Astrocyte (in vitro differentiated cells and primary cell): ENCODE measurements at places on chromosomes 13 and 19. TPM values are rescaled to one million over a fixed set of nuclear protein-coding genes. Genes with fewer than 3 reads are reported as not detected.

- H3K36me3 ChIP-seq, result peaks cover 36% of the 10 kb centered on the region
- H3K4me1 ChIP-seq, result no peaks in the 10 kb centered on the region
- H3K27me3 ChIP-seq, result no peaks in the 10 kb centered on the region
- H3K4me3 ChIP-seq, result no peak overlapping the region
- H3K27ac ChIP-seq, result no peak overlapping the region
Measured at GRCh38 chr19:35168196-35168595, 13.7 kb downstream of the FXYD5 start.

DNA sequence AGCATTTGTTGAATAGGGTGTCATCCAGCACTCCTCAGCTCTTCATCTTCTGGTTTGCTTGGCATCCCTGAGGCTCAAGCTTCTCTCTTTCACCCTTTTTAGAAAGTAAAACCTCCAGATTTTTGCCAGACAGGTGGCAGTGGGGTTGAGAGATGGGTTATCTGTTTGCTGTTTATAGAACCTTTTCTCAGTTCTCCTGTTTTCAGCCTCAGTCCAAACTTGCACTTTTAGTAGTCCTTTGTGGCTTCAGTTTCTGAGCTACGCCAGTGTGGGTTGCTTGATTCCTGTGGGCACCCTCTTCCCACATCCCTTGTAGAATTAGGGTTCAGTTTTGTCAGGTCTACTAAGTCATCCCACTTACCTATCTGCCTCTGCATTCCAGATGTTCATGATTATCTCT, 147.9 kb downstream of the PAN3 start:
- no peak overlapping the region for H3K4me3 ChIP-seq
- H3K27ac ChIP-seq, result no peak overlapping the region
- H3K4me1 ChIP-seq, result no peaks in the 10 kb centered on the region
- no peaks in the 10 kb centered on the region for H3K27me3 ChIP-seq
- no peak for DNase-seq

- no peak overlapping the region for H3K27ac ChIP-seq
- H3K36me3 ChIP-seq, result peaks cover 5% of the 10 kb centered on the region
- no peaks in the 10 kb centered on the region for H3K4me1 ChIP-seq
- H3K4me3 ChIP-seq, result no peak overlapping the region
- no peaks in the 10 kb centered on the region for H3K27me3 ChIP-seq
Measured at GRCh38 chr19:55050749-55051532, 12.0 kb downstream of the RDH13 start.

GRCh38 chr13:107767119-107767518, 448.2 kb downstream of the LIG4 start:
- no peak overlapping the region for H3K27ac ChIP-seq
- no peaks in the 10 kb centered on the region for H3K27me3 ChIP-seq
- no peak for DNase-seq
- H3K36me3 ChIP-seq, result no peaks in the 10 kb centered on the region
- no peak overlapping the region for H3K4me3 ChIP-seq

Gene PTH2
- not detected in 2 replicates for total RNA-seq

Gene TMEM143
- total RNA-seq, result 8.7 and 10.5 TPM in 2 replicates

- no peaks in the 10 kb centered on the region for H3K27me3 ChIP-seq
- H3K36me3 ChIP-seq, result peaks cover 30% of the 10 kb centered on the region
- H3K27ac ChIP-seq, result no peak overlapping the region
- H3K4me3 ChIP-seq, result no peak overlapping the region
- DNase-seq, result no peak
Measured at GRCh38 chr19:11020982-11021759, 60.3 kb downstream of the SMARCA4 start.

DNA sequence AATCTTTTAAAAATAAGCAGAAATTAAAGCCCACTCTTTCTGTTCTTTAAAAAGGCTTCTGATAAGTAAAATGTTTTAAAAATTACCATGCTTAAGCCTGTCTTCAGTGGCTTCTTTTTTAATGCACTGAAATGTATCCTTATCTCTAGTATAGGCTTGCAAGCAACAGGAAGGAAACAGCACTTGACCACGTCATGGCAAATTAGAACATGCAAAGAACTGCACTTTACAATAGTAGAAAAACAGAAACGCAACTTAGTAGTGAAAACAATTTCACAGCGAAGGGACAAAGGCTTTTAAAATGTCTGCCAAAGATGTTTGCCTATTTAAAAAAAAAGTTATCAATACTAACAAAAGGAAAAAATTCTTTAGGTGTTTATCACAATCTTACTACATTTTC, 36.3 kb downstream of the ELF1 start:
- no peaks in the 10 kb centered on the region for H3K36me3 ChIP-seq
- peaks cover 6% of the 10 kb centered on the region for H3K4me1 ChIP-seq
- peak; percentile 68 for DNase-seq
- H3K27ac ChIP-seq, result no peak overlapping the region

GRCh38 chr13:67792151-67792676, 562.1 kb upstream of the PCDH9 start:
- no peak overlapping the region for H3K4me3 ChIP-seq
- H3K27me3 ChIP-seq, result no peaks in the 10 kb centered on the region
- no peak for DNase-seq
- H3K4me1 ChIP-seq, result no peaks in the 10 kb centered on the region
- no peak overlapping the region for H3K27ac ChIP-seq

- no peaks in the 10 kb centered on the region for H3K36me3 ChIP-seq
- H3K4me3 ChIP-seq, result peak overlapping the region; percentile 93
- peak overlapping the region; percentile 99 for H3K27ac ChIP-seq
Measured at GRCh38 chr19:18520848-18521691, 800 bp downstream of the ELL start.

DNA sequence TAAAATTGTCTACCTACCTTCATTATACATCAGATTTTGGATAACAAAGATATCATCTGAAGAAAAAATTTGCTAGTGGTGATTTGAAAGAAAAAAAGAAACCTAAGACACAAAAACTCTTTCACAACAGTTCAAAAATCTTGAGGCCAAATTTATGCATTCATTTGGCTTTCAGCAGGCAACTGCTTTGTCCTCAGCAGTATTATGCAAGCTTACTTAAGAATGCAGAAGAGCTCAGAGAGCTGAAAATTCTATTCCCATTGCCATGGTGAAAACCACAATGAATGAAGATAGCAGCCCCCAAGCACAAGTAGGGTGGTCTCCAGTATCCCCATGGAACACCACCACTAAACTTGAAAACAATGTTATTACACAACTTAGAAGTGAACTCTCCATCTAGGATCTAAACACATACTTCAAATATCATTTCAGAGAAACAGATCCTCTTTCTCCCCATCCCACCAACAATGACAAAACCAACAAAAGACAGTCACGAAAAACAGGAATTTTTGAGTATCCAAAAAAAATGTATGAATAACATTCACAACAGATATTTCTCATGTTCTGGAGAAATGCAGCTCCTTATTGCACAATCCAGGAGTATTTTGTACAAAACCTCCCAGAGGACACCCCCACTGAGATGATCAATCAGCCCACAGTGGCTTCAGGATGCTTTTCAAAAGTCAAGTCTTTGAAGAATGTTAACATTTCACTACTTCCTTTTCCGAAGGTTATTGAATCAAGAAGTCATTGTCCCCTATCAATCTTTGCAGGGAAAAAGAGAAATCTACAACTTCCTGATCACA, 192.7 kb downstream of the LHFPL6 start:
- no peaks in the 10 kb centered on the region for H3K27me3 ChIP-seq
- H3K4me3 ChIP-seq, result no peak overlapping the region
- H3K27ac ChIP-seq, result no peak overlapping the region
- H3K4me1 ChIP-seq, result peaks cover 4% of the 10 kb centered on the region
- peak; percentile 70 for DNase-seq

- H3K36me3 ChIP-seq, result no peaks in the 10 kb centered on the region
- no peak for DNase-seq
Measured at GRCh38 chr13:100755891-100756290, 81.3 kb upstream of the TMTC4 start.

GRCh38 chr13:30877335-30877734, 28.7 kb upstream of the MEDAG start:
- H3K36me3 ChIP-seq, result no peaks in the 10 kb centered on the region
- no peak overlapping the region for H3K4me3 ChIP-seq
- peak; percentile 83 for DNase-seq
- peak overlapping the region; percentile 29 for H3K27ac ChIP-seq

Gene CLIP3
- total RNA-seq, result 55.4 and 57.4 TPM in 2 replicates

Gene TSSK6
- 1.8 TPM in 2 replicates for total RNA-seq

Gene C1QTNF9B
- not detected in 2 replicates for total RNA-seq

DNA sequence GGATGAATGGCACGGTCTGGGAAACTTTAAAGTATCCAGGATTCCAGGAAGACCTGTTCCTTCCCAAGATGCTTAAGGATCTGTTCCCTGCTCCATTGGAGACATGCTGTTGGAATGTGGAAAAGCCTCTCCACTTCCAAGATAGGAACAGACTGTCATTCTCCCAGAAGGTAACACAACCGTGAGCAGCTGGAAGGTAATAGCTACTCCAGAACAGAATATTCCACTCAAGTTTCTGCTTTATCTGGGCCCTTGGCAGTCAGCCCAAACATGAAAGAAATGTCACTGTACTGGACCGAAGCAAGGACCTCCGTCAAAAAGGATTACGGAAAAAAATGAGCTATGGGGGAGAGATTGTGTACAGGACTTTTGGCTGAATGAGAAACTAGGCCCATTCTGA, 420.9 kb upstream of the NBEA start:
- H3K4me3 ChIP-seq, result no peak overlapping the region
- no peak for DNase-seq
- H3K27ac ChIP-seq, result no peak overlapping the region
- no peaks in the 10 kb centered on the region for H3K36me3 ChIP-seq
- no peaks in the 10 kb centered on the region for H3K4me1 ChIP-seq
- no peaks in the 10 kb centered on the region for H3K27me3 ChIP-seq

Gene ZNF439
- total RNA-seq, result not detected in 2 replicates

Gene SERTAD3
- total RNA-seq, result 49.7 and 58.5 TPM in 2 replicates

- H3K4me3 ChIP-seq, result no peak overlapping the region
- peaks cover 23% of the 10 kb centered on the region for H3K36me3 ChIP-seq
- H3K4me1 ChIP-seq, result no peaks in the 10 kb centered on the region
- no peak for DNase-seq
- no peaks in the 10 kb centered on the region for H3K27me3 ChIP-seq
Measured at GRCh38 chr13:102667911-102668310, 26.9 kb downstream of the METTL21C start.

Gene CRB3
- 1.2 and 1.6 TPM in 2 replicates for total RNA-seq

DNA sequence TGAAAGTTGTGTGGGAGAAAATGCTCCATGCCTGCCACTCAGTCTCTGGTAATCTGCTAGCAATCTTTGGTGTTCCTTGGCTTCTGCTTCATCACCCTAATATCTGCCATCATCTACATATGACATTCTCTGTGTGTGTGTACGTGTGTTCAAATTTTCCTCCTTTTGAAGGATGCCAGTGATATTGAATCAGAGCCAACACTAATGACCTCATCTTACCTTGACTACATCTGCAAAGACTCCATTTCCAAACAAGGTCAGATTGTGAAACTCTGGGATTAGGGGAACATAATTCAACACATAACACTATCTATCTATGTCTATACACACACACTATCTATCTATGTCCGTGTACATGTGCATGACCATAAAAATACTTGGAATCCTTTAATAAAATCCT, 81.4 kb upstream of the IRS2 start:
- H3K27ac ChIP-seq, result no peak overlapping the region
- peaks cover 5% of the 10 kb centered on the region for H3K4me1 ChIP-seq
- H3K27me3 ChIP-seq, result no peaks in the 10 kb centered on the region
